DMS79 treated with DMSO at 0.1 percent for 48 hours (cell line): ENCODE measurements at places on chromosomes 2 and 18.

GRCh38 chr2:60873381-60873780 is 8.0 kb upstream of the REL start:
- no peak for DNase-seq

DNA sequence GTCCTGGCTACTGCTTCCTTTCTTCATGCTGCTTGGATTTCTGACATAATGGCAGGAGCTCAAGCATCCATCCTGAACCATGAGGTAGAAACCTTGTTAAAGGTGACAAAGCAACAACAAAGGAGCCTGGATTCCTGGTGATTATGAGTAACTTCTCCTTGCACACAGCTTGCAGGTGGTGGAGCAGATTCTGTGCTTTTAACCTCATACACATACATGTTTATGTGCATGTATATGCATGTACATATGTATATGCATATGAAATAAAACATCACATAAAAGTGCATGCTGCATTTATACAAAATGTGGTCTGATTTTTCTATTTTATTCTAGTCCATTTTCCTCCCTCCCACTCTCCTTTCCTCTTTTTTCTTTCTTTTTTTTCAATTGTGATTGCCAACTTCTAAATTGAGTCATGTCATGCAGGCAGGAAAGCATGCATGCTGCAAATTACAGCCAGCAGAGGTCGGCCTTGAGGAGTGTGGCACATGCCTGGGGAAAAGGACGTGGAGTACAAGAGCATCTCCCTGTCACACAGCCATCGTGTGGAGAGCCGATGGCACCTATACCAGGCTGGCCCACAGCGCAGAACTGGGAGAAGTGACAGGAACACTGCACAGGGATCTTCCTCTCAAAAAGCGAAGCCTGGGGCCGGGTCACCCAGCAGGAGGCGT is 17.9 kb downstream of the LCT start:
- no peak for DNase-seq

- DNase-seq = no peak
These were observed 280.0 kb downstream of the EXOC6B start for GRCh38 chr2:72545790-72546189.

GRCh38 chr2:229713371-229714079 is 830 bp downstream of the DNER start:
- peak; percentile 66 for DNase-seq

- peak; percentile 51 for DNase-seq
These were observed 95.7 kb upstream of the STPG4 start for GRCh38 chr2:47250586-47251403.

GRCh38 chr2:73830871-73831401 is 2.2 kb downstream of the STAMBP start:
- no peak for DNase-seq

DNA sequence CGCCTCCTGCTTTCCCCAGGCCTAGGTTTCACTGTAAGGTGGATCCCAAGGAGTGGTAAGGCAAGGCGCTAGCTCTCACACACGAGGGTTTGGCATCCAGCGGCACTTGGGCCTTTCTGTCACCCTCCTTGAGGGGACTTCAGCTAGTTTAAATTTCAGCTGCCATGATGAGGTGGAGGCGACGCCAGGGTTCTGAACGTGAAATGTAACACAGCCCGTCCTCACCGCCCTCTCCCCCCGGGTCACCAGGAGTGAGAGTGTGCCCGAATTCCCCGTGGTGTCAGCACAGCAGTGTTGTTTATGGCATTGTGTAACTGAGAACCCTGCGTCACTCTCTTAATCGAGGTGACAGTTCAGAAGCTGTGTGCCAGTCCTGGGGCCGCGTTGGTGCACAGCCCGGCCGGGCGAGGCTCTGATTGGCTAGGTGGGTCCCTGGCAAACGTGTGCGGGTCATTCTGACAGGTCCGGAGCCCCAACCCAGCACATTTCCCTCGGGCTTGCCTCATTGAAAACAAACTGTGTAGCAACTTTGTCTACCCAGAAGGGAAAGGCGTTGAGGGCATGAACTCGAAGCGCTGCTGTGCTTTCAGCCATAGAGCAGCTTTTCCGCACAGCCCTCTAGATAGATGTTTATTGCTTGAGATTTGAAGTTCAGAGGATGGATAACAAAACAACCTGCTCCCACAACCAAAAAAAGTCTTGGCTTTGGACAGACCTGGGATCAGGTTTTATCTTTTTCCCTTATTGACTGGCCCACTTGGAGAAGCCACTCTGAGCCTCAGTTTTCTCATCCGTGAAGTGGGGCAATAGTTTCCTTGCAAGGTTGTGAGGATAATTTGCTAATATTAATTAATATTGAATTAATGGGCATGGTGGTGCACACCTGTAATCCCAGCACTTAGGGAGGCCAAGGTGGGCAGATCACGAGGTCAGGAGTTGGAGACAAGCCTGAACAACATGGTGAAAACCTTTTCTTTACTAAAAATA is 4.9 kb downstream of the CIDEA start:
- DNase-seq = no peak

DNA sequence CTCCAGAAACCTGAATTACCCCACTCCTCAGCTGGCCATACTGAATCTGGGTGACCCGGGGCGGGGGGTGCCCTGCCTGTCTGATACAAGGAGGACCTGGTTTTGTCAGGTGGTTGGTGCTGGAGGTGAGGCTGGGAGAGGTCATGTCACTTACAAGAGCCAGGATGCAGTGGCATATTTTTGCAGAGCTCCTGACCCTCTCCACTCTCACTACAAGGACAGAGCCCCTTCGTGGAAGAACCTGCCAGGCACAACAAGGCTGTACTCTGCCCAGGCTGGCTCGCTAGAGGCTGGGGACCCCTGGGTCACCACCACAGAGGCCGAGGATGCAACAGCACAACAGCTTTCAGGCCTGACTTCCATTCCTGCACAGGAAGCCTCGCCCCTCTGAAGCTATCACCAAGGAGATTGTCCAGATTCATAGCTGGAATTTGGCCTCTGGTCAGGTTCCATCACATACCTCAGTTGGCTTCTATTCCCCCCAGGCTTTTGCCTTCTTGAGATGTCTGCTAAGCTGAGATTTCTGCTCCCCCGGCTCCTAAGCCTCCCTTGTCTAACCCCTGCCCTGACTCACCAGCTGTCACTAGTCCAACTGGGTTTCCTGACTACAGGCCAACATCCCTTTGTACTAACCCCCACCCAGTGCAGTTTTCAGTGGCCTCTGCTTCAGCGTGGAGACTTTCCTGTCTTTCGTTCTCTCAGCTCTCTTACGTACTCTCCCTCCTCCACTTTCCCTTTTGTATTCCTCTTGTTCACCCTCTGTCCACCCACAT is 132.5 kb upstream of the EPAS1 start:
- DNase-seq = no peak

- DNase-seq = no peak
These were observed 53.2 kb downstream of the BMPR2 start for GRCh38 chr2:202429164-202429980.

DNA sequence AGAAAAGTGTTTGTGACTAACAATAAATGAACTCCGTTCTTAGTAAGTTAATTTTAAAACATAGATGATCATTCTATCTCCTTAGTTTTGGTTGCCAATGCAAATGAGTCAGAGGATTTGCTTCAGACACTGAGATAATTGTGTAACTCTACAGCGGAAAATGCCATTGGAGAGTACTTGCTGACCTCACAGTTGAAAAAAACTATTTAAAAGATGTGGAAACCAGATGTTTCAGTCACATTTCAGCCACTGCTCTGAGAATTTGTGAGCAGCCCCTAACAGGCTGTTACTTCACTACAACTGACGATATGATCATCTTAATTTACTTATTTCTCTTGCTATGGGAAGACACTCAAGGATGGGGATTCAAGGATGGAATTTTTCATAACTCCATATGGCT is at the start of gene TNFAIP6:
TSS of gene TNFAIP6 (plus strand) at position 234 of the 400 bp plus-strand sequence. CDS start at position 309, 75 bp downstream.
- no peak for DNase-seq

- no peak for DNase-seq
These were observed 145.3 kb downstream of the BABAM2 start for GRCh38 chr2:28035816-28036215.

GRCh38 chr2:15756011-15756550 is 164.4 kb downstream of the DDX1 start:
- no peak for DNase-seq

- peak; percentile 76 for DNase-seq
These were observed 57.0 kb downstream of the OSBPL6 start for GRCh38 chr2:178251151-178251955.

DNA sequence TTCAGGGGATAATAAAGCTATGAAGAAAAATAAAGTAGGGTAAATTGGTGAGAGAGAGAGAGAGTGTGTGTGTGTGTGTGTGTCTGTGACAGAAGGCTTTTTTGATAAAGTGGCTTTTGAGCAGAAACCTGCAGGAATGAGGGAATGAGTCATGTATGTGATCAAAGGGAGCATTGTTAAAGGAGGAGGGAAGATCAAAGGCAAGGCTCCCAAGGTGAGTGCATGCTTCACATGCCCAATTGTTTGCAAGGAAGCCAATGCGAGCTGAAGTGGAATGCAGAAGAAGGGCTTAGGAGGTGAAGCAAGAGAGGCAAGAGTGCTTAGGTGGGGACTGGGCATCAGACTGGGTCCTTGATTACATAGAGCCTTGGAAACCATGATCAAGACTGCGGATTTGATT is 96.8 kb downstream of the DNAH6 start:
- DNase-seq = no peak

- DNase-seq = peak; percentile 98
These were observed 26.5 kb downstream of the CRACDL start for GRCh38 chr2:98909317-98910211.

DNA sequence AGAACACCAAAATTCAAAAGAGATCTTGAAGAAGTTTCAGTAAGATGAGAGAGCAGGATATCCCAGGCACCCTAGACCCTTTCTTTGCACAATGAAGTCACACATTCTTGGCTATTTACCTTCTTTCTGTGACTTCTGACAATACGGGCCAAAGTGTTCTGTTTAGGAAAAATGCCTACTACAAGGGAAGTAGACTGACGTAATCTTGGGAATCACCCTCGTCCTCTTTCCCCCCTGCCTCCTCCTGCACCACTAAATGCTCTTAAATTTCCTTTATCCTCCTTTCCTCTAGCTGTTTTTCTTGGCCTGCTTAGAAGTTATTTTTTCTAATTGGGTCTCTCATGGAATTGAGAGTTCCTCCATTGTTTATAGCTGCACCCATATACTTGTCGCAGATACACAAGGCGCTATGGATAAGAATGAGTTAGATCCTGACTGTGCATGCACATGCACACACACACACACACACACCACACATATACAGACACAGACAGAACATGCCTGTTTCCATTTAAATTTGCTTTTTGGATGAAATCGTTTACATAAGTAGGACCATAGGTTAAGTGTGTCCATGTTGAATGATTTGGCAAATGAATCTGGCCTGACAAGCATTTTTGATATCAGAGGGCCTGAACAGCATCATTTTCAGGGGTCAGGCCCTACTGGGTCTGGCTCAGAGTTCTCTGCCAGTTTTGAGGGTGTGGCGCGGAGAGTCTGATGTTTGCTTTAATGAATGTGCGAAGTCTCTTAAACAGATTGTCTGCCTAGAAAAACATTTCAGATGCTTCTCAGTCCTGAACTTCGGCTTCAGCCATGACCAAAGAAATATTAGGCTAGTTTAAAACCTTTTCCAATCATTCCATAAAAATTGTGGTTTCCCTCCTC is 131.9 kb upstream of the NT5C1B start:
- DNase-seq = no peak

- no peak for DNase-seq
These were observed 37.1 kb downstream of the PIEZO2 start for GRCh38 chr18:11112286-11112685.

GRCh38 chr2:134035605-134036370 is 218.1 kb upstream of the MGAT5 start:
- DNase-seq = no peak

- no peak for DNase-seq
These were observed 7.0 kb downstream of the CTIF start for GRCh38 chr18:48545757-48546321.

DNA sequence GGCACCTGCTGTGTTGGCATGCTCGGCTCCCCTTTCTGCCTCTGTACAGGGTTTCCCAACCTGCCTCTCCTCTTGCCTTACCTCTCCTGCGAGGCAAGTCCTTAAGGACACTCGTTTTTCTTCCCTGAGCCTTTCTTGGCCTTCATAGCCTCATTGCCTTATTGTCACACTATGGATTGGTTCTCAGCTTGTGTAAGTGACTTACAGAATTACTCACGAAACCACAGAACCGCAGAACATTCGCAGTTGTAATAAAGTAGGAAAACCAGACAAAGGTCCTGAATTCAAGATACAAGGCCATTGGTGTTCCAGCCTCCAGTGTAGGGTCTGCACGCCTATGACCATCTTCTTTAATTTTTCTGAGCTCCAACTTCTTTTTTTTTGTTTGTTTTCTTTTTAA is 317.6 kb upstream of the SMIM21 start:
- DNase-seq = no peak
